ENCODE measurements at places on chromosomes 3 and 15.
A peak's percentile ranks its signal among the peaks of the same experiment; 100 is the strongest.

- DNase-seq, result peak; percentile 15
Measured at GRCh38 chr3:72100601-72101187, 315.7 kb upstream of the PROK2 start.

DNA sequence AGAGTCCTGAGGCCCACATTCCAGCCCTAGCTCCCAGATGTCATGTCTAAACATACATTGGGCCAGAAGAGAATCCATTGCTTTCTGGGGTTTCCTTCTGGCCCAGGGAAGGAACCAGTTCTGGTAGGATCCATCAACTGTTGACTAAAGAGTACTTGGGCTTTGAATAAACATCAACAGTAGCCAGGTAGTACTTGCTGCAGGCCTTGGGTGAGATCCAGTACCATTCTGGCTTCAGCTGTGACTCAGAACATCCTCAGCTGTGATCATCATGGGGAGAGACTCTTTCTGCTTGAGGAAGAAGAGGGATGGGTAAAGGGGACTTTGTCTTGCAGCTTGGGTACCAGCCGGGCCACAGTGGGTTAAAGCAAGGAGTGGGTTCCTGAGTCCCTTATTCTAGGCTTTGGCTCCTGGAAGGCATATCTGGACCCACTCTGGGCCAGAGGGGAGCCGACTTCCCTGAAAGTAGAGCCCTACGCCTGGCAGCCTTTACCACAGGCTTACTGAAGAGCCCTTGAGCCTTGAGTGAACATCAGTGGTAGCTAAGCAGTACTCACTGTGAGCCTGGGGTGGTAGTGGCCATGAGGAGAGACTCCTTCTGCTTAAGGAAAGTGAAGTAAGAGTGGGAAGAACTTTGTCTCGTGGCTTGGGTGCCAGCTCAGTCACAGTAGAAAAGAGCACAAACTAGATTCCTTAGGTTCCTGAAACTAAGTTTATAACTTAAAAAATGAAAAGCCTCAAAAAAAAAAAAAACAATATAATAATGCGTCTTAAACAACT lies 128.3 kb downstream of the GOLIM4 start:
- DNase-seq, result peak; percentile 70

GRCh38 chr15:39573287-39573686 lies 7.6 kb upstream of the THBS1 start:
- no peak for DNase-seq

DNA sequence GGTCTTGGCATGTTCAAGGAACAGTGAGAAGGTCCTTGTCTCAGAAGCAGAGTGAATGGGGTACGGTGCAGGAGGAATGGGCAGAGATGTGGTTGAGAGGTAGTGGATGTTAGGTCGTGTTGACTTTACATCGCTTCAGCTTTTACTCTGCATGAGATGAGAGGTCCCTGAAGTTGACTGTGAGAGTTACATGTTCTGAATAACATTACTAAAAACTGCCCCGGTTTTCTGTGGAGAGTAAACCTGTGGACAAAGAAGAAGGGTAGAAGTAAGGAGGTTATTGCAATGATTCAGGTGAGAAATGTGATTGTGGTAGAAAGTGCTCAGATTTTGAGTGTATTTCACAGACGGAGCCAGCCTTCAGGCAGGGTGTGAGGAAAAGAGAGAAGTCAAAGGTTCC lies 105.6 kb downstream of the ARNT2 start:
- DNase-seq, result no peak

DNA sequence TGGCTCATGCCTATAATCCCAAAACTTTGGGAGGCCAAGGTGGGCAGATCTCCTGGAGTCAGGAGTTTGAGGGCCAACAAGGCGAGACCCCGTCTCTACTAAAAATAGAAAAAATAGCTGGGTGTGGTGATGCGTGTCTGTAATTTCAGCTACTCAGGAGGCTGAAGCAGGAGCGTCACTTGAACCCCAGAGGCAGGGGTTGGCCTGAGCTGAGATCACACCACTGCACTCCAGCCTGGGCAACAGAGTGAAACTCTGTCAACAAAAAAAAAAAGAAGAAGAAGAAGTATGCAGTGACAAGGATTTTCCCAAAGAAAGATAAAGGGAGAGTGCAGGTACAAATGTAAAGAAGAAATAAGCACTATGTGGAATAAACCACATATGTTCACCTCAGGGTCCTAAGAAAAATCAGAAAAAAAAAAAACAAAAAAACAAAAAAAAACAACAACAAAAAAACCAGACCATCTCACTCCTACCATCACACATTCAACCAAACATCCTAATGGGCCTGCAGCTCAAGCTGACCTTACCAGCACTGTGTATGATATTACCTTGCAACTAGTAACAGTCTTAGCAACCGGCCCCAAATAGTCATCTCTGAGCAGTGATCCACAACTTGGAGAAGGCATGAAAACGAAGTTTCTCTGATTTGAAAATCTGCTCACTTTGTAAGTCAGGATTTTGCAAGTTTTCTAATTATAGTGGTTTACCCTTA lies 296.7 kb upstream of the PROK2 start:
- no peak for DNase-seq

GRCh38 chr3:189944285-189945145 lies 176.2 kb downstream of the P3H2 start:
- no peak for DNase-seq

GRCh38 chr3:106140431-106140830 lies 271.6 kb upstream of the CBLB start:
- DNase-seq, result no peak

DNA sequence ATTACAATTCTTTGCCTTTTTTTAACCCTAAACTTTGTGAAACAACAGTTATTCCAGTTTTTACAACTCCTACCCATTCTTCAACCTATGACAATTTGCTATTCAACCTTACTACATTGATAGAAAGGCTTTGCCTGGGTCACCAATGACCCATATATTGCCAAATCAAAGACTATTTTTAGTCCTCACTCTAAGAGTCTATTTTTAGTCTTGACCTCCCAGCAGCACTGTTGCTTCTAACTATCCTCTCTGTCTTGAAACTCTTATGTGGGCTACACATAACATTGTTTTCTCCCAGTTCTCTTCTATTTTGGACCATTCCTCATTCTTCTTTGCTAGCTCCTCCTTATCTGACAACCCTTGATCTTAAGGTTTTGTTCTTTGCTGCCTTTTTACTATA lies 71.4 kb downstream of the C3orf80 start:
- no peak for DNase-seq

- DNase-seq, result no peak
Measured at GRCh38 chr3:6492306-6492705, 368.6 kb upstream of the GRM7 start.

GRCh38 chr3:126996905-126997304 lies 14.0 kb downstream of the PLXNA1 start:
- DNase-seq, result no peak

DNA sequence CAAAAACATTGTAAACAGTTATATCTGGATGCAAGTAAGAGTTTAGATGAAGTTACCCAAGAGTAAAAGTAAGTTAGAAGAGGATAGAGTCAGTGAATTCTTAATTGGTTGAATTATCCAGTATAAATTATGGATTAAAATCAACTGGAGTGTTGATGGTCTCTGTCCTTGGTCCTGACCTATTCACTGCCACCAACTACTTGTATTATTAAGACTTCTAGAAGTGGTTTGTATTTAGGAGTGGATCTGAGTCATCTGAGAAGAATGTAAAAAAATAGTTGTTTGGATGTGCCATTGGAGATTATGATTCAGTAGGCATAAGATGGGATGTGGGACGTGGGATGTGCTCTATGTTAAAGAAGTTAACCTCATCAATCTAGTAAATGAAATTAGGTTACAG lies 86.4 kb downstream of the SYNPR start:
- DNase-seq, result no peak

- DNase-seq, result no peak
Measured at GRCh38 chr3:138127636-138128365, 4.4 kb downstream of the A4GNT start.

DNA sequence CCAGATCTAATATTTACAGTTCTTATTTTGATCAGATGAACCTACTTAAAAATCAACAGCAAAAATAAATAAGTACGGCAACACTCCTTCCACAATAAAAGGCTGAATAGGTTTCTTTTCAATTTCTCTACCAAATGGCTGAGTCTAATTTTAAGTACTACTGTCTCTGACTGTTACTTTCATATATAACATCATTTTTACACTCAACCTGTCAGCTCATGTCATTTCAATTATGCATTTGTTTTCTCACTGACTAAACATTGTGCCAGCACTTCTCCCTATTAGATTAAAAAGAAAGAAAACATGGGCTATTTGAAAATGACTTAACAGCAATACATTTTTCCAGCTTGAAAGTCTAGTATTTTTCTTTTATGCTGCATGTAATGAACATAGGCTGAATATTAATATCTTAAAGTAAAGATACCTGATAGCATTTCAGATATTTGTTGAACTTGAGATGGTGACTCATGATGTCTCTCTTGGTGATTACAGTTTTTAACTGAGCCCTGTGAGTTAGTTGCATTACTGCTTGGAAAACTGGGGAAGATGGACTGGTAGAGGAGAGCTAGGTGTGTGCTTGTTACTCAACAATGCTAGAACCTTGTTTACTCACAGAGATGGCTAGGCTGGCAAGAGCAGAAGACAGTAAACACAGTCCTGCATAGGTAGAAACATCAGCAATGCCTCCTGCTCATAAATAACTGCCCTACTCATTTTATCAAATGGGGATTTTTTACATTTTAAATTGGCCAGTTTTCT lies 73.9 kb downstream of the PEX5L start:
- DNase-seq, result peak; percentile 9

GRCh38 chr3:99839613-99840012 lies 22.0 kb downstream of the CMSS1 start:
- DNase-seq, result no peak

- DNase-seq, result no peak
Measured at GRCh38 chr3:72231439-72232196, 446.7 kb upstream of the PROK2 start.

DNA sequence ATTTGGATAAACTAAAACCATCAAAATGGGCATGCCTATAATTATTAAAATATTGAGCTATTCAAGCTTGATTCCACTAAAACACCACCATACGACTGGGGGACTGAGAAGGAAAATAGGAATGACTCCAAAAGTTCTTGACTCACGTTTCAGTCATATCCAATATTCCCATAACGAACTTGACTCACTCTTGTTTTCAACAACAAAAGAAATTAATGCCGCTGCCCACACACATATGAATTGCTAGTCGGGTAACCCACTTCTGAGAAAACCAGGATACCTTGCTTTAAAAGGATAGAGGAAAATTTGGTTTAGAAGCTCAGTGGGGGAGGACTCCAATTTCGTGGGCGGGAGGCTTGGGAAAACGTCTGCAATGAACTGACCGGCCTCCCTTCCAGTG lies 5.2 kb downstream of the HTR3C start:
- no peak for DNase-seq

DNA sequence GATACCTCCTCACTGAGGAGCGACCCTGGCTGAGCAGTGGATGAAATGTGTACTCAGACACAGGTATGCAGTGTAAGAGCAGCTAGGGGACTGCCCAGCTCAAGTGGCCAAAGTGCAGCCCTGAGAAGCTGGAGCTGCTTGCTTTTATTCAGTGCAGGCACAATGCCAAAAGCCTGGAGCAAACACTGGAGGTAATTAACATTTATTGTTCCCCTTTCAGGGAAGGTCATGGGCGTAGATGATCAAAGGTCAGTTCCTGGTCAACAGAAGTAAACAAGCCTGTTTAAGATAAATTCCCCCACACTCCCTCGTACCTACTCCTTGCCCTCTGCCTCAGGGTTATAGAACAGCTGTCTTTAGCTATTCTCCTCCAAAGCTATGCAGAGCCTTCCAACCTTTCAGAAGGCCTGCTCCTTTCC lies 17.5 kb downstream of the PLA2G4F start:
- no peak for DNase-seq

GRCh38 chr3:78580681-78581080 lies 1187.1 kb downstream of the ROBO1 start:
- DNase-seq, result no peak

DNA sequence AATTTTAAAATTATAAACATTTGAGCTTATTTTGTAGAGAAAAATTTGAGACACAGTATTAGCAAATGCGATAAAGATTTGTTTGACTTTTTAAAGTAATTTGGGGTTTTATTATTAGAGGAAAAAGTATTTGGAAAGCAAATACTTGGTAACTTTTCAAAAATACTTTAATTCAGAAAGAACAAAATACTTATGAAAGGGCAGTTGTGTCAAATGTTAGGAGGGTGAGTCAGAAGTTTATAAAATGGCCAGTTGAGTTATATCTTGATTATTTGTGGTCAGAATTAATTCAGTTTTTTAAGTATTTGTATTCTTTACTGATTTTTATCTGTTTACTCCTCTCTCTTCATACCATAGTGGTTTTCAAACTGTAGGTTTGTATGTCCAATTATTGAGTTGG lies 12.1 kb downstream of the LACTB start:
- DNase-seq, result no peak

DNA sequence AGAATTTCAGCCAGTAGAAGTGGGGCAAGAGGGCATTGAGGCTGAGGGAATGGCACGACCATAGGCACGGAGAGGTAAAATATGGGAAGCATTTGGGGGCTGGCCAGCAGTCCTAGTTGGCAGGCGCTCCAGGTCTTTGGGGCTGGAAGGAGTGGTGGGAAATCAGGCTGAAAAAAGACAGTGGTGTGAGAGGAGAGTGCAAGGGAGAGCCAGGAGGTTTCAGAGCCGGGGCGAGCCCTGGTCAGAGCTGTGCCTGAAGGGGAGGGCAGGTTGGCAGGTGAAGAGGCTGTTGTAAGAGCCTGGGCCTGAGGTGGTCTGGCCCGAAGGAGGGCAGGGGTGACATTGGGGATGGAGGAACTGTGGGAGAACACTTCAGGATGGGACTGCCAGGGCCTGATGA lies 1.6 kb upstream of the IDH3A start:
- no peak for DNase-seq

DNA sequence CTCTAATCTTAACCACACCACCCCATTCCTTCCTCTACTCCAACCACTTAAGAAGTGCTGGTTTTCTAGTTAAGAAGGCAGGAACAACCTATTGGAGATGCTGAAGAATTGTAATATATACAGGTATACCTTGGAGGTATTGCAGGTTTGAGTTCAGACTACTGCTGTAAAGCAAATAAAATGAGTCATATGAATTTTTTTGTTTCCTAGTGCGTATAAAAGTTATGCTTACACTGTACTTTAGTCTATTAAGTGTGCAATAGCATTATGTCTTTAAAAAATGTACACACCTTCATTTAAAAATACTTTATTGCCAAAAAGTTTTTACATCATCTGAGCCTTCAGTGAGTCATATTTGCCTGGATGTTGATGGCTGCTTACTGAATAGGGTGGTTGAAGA lies 22.5 kb downstream of the TOPAZ1 start:
- no peak for DNase-seq

DNA sequence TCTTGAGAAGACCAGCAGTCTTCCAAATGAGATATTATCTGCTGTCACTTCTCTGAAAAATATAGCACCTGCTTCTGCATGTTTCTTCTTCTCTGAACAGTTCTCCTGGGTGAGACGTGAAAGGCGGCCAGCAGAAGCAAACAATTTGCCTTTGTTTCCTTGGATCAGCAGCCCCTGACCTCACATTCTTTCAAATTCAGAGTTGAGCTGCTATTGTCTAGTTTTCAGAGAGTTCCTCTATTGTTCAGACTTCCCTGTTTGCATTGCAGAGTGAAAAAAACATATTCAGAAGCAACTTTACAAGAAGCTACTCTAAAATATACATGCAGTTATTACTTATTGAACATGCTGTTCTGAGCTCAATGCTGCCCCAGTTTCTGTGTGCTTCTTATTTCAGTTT lies 653.6 kb downstream of the NAALADL2 start:
- DNase-seq, result no peak

Measured in NCI-H2029 (cell line).